Hematopoietic multipotent progenitor cell (in vitro differentiated cells): ENCODE measurements at places on chromosomes 1 and 21. TPM values are rescaled to one million over a fixed set of nuclear protein-coding genes. Genes with fewer than 3 reads are reported as not detected.

DNA sequence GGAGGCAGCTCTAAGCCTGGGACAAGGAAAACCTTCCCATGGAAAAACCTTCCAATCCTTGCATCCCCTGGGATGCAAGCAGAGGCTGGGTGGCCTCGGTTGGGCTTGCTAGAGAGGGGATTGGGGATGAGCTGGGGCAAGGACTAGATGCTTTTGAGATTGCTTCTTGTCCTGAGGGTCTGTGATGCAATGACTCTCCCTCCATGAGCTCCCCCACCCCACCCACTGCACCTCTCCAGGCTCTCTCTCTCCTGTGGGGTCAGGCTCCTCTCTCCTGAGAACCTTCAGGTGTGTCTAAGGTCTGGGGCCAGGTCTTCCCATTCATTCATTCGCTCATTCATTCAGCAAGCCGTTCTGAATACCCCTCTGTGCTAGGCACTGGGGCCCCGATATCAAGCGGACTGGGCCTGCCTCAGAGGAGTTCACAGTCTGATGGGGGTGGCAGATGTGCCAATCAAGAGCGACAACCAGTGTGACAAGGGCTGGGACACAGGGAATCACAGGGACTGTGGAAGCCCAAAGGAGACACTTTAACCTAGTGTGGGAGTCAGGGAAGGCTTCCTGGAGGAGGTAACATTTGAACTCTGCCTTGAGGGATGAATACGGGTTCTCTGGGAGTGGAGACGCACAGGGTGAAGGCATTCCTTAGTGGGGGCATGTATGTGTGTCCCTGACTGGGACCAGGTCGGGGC, 6.5 kb downstream of the LDLRAD1 start:
- no peak for DNase-seq

DNA sequence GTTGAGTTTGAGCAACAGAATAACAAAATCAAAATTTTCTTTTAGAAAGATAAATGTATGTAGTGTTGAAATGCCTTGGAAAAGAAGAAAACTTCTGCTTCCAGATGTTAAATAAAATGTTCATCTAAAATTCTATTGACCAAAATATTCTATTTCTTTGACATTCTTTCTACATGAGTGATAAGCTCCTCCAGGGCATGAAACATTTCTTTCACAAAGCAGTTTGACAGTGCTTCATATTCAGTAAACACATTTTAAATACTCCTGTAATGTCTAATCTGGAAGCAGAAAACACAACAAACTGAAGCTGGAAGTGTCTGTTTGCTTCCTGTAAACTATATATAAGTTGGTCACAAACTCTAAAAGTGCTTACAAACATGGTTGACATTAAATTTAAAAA, 61.5 kb downstream of the RGS21 start:
- DNase-seq: no peak

- DNase-seq: no peak
Measured at GRCh38 chr1:8274352-8274751, 43.6 kb upstream of the SLC45A1 start.

- DNase-seq: no peak
Measured at GRCh38 chr1:200659269-200659668, 10.4 kb downstream of the DDX59 start.

DNA sequence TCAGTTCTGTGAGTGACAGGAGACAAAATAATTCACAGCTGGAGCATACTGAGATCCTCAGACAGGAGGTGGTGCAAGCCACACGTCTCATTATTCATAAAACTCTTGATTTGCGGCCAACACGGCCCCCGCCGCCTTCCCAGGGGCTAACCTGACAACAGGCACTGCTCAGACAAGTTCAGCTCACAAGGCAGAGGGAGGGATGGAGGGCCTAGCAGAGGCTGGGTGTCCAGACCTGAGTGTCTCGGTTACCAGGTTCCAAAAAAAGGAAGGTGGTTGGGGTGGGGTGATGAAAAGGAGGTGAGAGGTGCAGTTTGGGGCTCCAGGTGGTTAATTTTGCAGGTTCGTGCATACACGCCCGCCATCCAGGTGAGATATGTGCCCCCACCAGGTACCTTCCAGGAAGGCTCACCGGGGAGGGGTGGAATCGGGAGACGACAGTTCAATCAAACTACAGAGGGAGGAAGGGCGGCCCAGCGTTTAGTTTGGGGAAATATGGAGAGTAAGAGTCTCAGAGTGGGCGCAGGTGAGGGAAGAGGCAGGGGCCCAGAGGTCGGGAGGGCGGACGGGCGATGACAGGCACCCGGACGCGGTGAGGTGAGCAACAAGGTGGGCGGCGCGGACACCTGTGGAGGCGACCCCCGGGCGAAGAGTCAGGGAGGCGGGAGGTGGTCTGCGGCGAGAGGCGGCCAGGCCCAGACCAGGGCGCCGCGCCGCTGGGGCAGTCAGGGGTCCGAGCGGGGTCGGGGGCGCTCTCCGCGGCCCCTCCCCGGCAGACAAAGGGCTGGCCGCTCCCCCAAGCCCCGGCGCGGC, 629 bp downstream of the CTNNBIP1 start:
- peak; percentile 29 for DNase-seq

DNA sequence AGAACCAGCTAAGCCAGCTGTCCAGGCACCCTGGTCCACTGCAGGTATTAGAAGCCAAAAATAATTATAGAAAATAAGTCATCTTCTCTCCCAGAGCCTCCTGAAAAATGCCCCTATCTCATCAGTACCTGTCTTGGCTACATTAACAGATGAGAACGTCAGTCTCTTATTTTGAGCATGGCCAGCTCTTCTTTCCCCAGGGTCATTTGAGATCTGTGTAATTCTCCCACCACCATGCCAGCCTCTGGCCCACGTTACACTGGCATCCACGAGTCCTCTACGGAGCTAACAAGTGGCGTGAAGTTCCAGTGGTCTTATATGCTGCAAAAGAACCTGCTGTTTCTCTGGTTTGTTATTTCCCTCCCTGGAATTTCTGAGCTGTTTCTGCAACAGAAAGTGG, 118.0 kb downstream of the ATP5PO start:
- DNase-seq: no peak

DNA sequence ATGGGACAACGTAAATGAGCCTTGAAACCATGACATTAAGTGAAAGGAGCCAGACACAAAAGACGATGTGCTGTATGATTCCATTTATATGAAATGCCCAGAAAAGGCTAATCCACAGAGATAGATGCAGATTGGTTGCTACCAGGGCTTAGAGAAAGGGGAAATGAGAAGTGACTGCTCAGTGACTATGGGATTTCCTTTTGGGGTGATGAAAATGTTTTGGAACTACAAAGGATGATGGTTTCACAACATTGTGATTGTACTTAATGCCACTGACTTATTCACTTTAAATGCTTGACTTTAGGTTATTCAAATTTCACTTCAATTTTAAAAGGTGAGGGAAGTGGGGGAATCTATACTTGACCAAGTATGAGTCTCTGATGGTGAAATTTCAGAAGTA, 414.3 kb downstream of the SETD4 start:
- no peak for DNase-seq

- DNase-seq: no peak
Measured at GRCh38 chr1:67677930-67678329, 7.1 kb upstream of the GADD45A start.

DNA sequence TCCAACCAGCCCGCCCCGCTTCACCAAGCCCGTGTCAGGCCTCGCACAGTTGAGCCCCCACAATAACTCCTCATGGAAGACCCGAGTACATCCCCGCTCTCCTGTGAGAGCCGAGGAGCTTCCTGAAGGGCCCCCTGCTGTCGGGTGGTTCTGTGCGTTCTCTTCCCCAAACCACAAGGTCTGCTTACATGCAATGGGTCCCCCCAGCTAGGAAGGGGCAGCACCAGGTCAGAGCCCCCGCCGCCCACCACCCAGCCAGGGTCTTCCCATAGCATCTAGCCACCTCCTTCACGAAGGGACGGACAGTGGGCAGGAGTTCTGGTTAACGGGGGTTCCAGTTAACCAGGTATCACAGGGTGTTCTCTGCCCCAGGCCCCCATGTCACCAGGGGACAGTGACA, 51.5 kb downstream of the GLIS1 start:
- DNase-seq: no peak

DNA sequence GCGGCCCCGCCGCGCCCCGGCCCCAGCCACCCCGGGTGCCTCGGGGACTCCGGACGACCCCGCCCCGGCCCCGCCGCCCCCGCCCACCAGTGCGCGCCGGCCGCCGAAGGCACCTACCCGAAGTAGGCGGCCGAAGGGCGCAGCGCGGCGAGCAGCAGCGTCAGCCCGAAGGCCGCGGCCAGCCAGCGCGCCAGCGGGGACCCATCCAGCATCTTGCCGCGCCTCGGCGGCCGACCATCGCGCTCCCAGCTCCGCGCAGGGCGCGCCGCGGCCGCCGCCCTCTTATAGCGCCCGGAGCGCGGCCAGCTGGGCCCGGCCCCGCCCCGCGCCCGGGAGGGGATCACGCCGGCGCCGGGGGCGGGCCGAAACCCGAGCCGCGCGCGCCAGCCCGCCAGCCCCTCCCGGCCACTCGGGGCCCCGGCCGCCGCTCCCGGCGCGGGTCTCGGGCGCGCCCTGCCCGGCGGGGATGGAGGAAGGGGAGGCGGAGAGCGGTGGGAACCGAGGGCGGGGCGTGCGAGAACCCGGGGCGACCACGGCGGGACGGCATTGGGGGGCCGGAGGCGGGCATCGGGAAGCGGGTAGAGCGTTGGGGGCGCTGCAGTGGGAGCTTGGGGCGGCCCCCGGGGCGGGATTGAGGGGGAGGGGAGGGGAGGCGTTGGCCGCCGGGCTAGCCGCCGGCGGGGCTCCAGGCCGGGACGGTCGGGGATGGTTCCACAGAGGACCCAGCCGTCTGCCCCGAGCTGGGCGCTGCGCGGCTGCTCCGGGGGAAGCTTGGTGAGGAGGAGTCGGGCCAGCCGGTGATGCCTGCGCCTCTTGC, at the start of gene WNT9A:
WNT9A (minus strand) TSS at position 257 of the 817 bp plus-strand sequence; CDS start at position 212, 45 bp downstream.
- DNase-seq: no peak

DNA sequence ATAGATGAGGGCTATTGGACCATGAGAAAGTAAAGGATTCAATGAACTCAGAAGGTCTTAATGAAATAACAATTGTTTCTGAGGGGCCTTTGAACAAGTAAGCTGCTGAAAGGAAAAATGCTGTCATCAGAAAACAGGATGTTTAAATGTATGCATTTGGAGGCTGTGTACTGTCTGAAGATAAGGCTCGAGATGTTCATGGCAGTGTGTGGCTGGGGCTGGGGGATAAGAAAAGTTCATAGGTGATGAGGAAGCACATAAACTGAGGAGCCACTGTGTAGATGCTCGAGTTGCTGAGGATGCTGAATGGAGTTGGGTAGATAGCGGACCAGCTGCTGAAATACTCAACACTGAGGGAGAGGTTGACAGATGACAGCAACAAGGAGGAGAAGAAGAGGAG, 17.8 kb downstream of the THEM4 start:
- DNase-seq: no peak

DNA sequence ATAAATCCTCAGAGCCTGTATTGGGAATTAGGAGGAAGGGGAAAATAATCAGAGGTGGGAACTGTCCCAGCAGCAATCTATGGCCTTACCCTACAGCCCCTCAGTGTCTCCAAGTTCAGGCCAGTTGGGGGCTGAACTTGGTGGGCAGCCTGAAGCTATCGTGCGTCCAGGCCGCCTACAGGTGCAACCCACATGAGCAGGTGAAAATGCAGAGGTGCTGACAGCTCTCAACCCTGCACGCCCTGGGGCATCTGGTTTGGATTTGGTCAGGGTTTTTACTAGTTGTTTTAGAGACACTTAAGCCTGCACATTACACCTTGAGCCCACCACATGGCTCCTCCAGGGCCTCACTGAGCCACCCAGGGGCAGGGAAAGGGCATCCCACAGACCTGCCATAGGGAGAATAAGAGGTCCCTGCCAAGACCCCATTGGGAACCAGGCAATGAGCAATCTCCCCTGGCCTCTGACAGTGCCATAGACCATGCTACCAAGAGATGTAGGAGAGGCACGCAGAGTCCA, 209.5 kb downstream of the FOXD2 start:
- no peak for DNase-seq

- DNase-seq: no peak
Measured at GRCh38 chr1:6294890-6295556, 34.1 kb upstream of the GPR153 start.

DNA sequence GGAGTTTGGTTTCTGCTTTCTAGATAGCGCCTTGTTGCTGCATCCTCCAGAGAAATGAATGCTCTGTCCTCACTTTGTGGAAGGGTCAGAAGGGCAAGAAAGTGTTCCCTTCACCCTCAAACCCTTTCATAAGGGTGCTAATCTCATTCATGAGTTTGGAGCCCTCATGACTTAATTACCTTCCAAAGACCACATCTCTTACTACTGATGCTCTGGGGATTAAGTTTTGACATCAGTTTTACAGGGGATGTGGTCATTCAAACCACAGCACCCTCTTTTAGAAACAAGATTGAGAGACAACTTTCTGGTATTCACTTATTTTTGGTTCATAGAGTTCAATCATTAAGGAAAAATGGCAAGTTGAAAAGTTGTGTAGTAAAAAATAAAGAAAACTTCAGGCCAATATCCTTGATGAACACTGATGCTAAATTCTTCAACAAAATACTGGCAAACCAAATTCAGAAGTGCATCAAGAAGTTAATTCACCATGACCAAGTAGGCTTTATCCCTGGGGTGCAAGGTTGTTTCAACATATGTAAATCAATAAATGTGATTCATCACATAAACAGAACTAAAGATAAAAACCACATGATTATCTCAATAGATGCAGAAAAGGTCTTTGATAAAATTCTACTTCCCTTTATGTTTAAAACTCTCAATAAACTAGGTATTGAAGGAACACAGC, 442.1 kb downstream of the PTBP2 start:
- no peak for DNase-seq

DNA sequence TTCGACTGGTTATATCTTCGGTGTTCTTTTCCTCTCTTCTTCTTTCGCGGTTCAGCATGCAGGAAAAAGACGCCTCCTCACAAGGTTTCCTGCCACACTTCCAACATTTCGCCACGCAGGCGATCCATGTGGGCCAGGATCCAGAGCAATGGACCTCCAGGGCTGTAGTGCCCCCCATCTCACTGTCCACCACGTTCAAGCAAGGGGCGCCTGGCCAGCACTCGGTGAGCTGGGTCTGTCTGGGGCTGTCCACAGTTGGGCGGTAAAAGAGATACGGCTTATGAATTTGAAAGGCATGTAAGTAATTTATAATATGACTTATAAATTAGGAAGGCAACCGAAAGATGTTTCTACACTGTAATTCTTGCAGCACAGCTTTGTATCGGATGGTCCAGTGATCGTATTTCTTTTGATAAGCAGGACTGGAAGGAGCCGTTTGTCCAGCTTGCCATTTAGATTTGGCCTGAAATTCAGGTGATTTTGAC, 334 bp downstream of the CTH start:
- DNase-seq: no peak

DNA sequence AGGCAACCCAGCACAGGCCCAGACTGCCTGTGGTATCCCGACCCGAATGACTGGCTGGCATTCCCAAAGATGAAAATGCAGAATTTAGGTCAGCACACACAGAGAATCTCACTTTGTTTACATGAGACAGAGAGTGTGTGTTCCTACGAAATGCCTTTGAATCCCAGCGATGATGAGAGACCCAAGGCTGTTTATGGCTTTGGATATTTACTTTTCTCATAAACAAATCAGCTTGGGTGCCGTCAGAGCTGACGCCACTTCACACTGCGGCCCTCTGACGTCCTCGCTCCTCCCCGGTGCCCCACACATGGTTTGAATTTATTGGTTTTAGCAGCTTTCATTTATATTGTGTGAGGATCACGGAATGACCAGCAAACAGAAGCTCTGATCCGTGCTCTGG, 18.7 kb downstream of the TRABD2B start:
- no peak for DNase-seq

CLEC20A gene
- 0.54 TPM for total RNA-seq

MED8 gene
- 21.3 TPM for total RNA-seq

PRRX1 gene
- not detected for total RNA-seq
